ENCODE measurements at places on chromosomes 2 and 18.
A peak's percentile ranks its signal among the peaks of the same experiment; 100 is the strongest.

DNA sequence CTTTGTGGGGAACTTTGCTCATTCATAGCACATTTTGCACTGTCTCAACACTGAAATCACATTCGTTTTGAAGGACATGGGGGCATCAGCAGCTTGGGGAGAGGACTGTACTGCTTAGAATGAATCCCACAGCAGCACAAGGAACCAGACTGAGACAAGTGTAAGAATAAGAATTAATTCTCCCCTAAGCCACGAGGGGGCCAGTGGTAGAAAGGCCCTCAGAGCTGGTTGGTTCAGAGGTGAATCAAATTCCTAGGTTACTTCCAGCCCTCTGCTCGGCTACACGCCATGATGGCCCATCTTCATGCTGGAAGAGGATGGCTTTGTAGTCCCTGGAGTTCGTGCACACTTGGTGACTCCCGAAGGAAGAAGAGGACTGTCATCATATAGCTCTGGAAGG lies 12.0 kb upstream of the MC5R start:
- no peak for DNase-seq

DNA sequence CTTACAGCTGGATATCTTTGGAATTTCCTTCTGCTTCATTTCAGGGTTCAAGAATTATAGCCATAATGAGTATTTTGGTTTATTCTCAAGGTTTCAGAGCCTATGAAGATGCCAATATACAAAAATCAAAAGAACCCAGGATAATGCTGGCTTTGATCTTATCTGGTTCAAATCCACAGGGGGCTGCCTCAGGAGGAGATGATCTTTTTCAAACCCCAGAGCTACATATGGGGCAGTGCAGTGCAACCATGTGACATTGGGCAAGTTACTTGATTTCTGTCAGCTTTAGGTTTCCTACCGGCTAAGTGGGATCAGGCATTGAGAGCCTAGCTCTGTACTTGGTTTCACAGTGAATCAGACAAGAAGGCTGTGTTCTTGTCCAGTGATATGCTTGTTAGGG lies 23.0 kb upstream of the LYPD6B start:
- no peak for DNase-seq

DNA sequence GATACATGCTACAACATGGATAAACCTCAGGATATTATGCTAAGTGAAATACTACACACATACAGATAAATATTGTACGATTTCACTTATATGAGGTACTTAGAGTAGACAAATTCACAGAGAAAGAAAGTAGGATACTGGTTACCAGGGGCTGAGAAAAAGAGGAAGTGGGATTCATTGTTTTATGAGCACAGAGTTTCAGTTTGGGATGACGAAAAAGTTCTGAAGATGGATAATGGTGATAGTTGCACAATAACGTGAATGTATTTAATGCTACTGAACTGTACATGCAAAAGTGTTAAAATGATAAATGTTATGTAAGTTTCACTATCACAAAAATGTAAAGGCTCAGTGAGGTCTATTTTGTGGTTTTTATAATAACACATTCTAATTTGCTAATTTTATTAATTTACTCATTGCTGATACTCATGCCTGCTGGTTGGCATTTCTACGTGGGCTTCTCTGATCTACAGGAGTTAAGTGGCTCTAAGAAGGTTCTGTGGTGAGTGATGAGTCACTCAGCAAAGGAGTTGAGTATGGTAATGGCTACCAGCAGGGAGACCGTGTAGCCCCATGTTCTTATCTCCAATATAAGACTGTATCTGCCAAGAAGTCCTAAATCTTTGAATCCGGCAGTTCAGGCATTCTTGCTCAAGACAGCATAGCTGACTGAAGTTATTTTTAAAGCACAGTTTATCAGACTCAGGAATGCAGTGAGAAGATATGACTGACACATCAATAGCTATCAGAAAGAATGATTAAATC lies 41.1 kb downstream of the UPP2 start:
- DNase-seq = no peak

- no peak for DNase-seq
These were observed 84.6 kb downstream of the PLCL1 start for GRCh38 chr2:197889041-197889440.

GRCh38 chr2:172350839-172351479 lies 76.4 kb upstream of the ITGA6 start:
- no peak for DNase-seq

GRCh38 chr2:219727771-219728429 lies 100.5 kb downstream of the SLC4A3 start:
- no peak for DNase-seq

DNA sequence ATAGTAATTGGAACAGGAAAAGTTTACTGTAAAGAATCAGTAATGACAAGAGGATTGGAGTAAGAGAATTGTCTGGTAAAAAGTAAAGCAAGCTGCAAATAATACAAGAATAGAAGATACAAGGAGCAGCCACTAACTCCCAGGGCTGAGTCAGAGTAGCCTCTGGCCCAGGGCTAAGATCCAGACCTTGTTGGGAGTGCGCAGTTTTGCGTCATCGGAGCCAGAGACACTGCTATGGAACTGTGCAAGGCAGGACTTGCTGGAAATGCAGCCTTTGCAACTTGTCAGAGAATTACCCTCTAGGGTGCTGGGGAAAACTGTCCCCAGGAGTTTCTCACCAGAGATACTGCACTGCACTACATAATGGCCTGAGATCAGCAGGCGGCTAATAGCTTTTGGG lies 135.2 kb downstream of the NYAP2 start:
- DNase-seq = no peak

DNA sequence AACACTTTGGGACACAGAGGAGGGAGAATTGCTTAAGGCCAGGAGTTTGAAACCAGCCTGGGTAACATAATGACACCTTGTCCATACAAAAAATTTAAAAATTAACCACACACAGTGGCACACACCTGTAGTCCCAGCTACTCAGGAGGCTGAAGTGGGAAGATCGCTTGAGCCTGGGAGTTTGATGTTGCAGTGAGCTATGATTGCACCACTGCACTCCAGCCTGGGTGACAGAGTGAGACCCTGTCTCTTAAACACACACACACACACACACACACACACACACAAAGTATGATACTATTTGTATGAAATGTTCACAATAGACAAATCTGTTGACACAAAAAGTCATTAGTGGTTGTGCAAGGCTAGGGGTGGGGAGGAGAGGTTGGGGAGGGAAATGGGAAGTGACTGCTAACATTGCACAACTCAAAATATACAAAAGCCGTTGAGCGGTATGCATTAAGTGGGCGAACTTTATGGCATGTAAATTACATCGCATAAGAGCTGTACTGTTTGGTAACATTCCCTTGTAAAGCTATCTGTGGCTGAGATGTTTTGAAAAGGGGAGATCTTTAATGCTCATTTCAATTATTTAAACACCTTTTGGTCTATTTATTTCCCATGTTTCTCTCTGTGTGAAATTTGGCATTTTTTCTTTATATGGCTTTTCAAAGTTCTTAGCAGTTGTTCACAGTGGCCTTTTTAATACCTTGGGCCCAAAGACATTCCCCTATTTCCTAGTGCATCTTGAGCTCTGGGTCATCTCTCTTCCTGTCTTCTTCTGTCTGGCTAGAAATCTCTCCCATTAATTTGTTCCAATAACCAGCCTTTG lies 58.9 kb upstream of the ZNF516 start:
- DNase-seq = no peak

DNA sequence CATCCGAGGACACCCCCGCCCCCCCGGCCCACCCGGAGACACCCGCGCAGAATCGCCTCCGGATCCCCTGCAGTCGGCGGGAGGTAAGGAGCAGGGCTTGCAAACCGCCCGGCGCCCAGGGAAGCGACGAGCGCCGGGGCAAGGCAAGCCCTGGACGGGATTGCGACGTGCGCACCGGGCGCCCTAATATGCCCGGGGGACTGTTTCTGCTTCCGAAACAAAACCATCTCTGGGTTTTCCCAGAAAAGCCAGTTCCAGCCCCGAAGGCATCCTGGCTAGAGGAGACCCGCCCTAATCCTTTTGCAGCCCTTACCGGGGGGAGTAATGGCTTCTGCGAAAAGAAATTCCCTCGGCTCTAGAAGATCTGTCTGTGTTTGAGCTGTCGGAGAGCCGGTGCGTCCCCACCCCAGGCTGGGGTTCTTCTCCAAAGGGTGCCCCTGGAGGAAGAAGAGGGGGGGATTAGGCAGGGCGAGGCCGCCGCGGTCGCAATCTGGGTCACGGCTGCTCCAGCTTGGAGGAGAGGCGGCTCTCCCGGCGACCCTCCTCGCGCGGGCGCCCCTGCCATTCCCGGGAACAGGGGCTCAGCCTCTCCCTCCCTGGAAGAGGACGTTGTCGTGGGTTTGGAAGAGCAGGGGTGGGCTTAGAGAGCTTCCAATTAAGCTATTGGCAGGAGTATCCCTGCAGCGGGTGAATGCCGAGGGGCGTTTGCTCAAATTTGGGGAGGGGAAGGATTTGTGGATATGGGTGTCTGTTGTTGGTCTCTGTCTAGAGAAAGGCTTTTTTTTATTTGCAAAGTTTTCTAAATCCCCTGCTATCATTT lies 521 bp downstream of the MYCN start:
- no peak for DNase-seq

DNA sequence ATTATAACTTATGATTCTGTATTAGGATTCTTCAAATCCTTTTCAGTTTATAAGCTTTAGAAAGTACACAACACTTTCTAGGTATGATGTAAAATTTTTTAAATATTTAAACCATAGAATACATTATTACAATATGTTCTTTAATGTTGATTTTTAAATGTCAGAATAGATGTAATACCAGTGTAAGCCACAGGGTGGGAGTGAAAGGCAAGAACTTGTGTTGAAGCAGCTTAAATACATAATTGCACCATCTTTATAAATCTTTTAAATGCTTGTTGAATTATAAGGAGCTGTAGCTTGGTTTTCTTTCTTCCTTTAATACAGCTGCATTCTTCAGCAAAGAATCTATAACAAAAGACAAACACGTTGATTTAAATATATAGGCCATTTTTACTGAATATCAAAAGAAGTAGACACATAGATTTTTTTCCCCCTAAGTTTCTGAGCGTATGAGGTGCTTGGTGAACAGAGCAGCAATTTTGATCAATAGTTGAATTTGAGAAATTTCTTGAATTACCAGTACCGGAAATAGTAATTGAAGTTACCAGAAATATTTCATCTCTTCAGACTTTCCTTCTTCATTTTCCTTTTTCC lies 63.0 kb downstream of the TANK start:
- no peak for DNase-seq

- DNase-seq = no peak
These were observed 65.9 kb downstream of the AAK1 start for GRCh38 chr2:69577467-69578197.

GRCh38 chr2:224938651-224939182 lies 103.6 kb downstream of the DOCK10 start:
- no peak for DNase-seq

GRCh38 chr2:49982871-49983270 lies 828.6 kb upstream of the FSHR start:
- DNase-seq = no peak

- DNase-seq = no peak
These were observed 128.3 kb downstream of the ACOXL start for GRCh38 chr2:110860630-110861029.

DNA sequence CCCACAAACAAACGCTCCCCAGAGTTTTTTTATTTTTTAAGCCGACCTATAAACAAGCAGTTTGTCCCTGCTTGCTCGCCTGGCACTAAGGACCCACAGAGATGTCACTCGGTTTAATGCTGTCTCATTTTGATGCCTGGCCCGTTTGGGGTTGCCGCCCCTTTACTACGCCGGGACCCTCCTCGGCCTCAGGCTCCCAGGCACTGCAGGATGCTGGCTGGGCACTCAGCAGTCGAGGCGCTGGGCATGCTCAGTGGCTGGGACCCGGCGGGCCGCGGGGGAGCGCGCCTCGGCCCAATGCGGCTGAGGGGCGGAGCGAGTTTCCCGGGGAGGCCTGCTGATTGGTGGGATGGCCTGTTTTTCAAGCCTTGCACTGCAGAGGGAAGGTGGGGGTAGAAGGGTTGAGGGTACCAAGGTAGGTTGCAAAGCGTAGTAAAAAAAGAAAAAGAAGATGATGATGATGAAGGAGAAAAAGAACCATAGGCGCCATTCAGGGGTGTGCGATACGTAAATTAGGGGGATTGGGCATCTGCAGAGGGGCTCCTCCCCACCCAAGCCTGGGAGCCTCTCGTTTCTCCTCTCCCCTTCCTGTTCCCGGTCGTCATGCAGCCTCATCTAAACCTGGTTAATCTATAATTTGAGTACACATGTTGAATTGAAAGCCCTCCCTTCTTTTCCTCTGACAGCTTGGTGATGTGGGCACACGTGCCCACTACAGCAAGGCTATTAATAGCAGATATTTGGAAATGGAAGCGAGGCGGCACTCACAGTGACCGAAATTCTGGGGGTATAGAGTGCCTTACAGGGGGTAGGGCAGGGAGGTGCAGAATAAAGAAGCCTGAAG lies 1.5 kb upstream of the IRS1 start:
- DNase-seq = peak; percentile 83

- no peak for DNase-seq
These were observed 38.0 kb upstream of the NEDD4L start for GRCh38 chr18:58005885-58006523.

- DNase-seq = no peak
These were observed 42.7 kb upstream of the TGFA start for GRCh38 chr2:70596293-70596692.

DNA sequence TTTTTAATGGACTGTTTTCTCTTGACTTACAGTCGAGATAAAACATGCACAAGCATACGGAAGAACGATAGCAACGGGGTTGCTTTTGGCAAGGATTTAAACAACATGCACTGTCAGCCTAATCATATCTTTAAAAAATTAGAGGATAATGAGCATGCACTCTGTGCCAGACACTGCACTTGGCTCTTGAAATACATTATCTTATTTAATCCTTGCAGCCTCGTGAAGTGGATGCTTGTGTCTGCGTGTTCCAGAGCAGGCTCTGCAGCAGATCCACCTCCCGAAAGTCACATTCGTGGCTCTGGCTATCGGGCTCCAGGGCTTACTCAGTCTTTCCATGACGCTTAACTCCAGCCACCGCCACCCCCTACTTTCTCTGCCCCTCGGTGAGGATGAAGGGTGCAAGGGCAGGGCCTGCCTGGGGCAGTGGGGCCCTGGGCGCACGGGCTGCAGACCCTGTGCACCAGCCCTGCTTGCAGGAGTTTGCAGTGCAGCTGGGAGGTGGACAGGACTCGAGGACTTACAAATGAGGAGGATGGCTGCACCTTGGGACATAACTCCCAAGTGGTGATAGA lies 61.7 kb downstream of the ACKR3 start:
- DNase-seq = no peak

DNA sequence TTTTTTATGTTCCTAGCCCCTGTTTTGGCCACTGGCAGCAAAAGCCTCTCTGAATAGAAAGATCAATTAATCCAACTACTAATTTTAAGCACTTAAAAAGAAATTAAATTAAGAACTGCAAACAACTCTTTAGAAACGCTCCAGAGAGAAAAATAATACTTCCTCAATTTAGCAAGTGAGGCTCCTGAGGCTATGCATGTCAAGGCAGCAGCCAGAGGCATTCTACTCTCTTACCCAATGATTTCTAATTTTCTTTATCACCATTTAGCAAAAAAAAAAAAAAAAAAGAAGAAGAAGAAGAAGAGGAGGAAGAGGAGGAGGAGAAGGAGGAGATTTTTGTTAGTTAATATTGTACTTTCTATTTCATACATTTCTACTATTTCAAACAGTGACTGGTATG lies 68.5 kb downstream of the TMEM237 start:
- DNase-seq = no peak

Data from stimulated activated CD4-positive, alpha-beta T cell treated with anti-CD3 and anti-CD28 coated beads, Interleukin-4, amount 100 ng/mL, for 1 hour (primary cell).